ENCODE measurements at places on chromosomes 3 and 15.

DNA sequence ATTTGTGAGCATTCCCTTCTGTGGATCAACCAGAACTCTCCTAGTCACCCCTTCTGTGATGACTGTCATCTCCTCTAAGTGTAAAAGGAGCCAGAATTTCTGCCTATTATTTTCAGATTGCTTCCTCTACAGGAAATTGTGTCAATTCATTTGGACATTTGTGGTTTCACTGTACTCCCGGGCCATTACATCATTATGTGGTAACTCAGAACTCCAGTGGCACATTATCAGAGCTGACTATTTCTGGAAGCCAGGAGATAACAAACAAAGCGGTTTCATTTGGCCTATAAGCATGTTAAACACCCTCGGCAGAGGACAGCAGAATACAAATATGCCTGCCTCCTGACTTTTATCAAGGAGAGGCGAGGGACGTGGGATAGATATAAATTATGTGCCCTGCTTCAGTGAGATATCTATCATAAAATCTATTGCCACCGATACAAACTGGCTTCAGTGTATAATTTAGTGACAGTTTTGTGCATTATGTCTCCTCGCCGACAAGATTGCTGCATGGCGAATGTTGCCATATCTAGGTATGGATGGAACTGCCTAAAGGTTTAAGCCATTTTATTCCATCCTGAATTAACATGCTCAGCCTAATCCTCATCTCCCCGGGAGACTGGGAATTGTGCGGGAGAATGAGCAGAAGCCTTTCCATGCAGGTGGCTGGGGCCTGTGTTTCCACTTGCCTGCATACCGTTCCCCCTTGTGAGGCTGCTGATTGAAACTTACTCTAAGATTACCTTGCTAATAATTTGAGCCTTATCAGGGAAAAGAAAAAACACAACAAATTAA is 193.4 kb upstream of the SEMA6D start:
- no peak for DNase-seq

DNA sequence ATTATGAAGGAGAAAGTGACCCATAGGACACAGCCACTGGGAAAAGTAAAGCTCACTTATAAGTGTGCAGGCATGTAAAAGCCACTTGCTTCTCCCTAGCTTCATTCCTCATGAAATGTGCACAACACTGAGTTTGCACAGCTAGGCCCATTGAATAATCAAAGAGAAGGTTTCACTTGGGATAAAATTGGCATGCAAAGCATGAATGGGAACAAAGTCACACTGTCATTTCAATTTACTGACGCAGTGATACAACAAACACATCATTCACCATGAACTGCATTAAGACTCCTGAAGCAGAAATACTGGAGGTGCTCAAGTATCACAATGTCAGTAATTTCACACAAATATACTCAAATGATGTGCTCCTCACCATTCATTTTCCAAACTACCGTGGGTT is 61.1 kb downstream of the KCNMB2 start:
- DNase-seq, result no peak

DNA sequence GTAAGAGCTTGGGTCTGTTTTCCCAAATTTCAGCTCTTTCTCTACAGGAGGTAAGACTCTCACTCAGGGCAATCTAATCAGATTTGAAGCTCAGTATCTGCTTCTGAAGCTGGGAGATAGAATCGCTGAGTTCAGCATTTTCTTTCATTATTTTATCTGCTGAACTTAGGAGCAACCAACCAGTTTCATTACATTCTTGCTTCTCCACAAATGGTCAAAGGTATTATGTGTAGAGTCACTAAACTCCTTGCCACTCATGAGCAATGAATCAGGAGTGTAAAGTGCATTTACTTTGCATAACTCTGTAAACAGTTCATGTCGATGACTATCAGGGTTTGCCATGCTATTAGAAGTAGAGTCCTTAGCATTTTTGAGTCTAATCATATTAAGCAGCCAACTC is 249.4 kb downstream of the CHL1 start:
- DNase-seq, result no peak

- DNase-seq, result no peak
These were observed 85.3 kb upstream of the CFAP20DC start for GRCh38 chr3:59135096-59135495.

- no peak for DNase-seq
These were observed 4.0 kb downstream of the HES1 start for GRCh38 chr3:194139814-194140391.

- DNase-seq, result no peak
These were observed 79.3 kb downstream of the SLC7A14 start for GRCh38 chr3:170506556-170506955.

DNA sequence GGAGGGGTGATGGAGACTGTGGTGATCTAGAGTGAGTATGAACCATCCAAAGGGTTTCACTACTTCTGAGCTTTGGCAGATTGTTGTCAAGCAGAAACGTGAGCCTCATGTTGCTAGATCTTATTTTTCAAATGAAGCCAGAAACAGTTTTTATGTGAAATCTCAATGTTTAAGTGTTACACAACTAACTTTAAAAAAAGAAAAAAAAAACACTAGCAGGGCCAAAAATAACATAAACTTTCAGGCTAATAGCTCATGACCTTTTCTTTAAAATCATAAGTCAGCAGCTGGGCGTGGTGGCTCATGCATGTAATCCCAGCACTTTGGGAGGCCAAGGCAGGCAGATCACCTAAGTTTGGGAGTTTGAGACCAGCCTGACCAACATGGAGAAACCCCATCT is 2.1 kb upstream of the HTR3D start:
- no peak for DNase-seq

GRCh38 chr3:171939578-171939977 is 96.4 kb downstream of the TMEM212 start:
- DNase-seq, result no peak

- no peak for DNase-seq
These were observed 57.9 kb downstream of the TRAK1 start for GRCh38 chr3:42148982-42149432.

- no peak for DNase-seq
These were observed 387 bp downstream of the GNB4 start for GRCh38 chr3:179450901-179451264.

GRCh38 chr3:65024148-65024547 is 336.3 kb upstream of the ADAMTS9 start:
- DNase-seq, result no peak

DNA sequence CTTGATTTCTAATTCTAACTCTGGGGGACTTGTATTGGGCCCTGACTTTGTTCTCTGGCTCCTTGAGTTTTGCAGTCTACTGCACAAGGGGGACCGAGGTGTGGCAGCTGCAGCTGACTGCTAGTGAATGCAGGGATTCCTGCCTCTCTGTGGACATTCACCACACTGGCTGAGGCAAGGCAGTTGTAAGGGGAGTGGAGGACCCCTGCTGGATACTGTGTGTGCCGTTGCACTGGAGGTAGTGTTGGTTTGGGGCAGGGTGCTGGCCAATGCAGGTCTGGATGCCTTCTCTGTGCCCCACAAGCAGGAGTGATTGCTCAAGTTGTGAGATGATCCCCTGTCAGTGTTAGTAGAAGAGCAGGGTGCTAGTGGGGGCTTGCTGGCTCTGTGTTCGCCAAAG is 626.1 kb downstream of the SQOR start:
- no peak for DNase-seq

- DNase-seq, result no peak
These were observed 8.4 kb upstream of the RPS17 start for GRCh38 chr15:82548700-82549099.

GRCh38 chr3:149812165-149812605 is 830 bp upstream of the RNF13 start:
- no peak for DNase-seq

- DNase-seq, result no peak
These were observed 106.4 kb upstream of the RASGRP1 start for GRCh38 chr15:38671006-38671387.

GRCh38 chr3:110243081-110243480 is 828.5 kb upstream of the NECTIN3 start:
- DNase-seq, result no peak

DNA sequence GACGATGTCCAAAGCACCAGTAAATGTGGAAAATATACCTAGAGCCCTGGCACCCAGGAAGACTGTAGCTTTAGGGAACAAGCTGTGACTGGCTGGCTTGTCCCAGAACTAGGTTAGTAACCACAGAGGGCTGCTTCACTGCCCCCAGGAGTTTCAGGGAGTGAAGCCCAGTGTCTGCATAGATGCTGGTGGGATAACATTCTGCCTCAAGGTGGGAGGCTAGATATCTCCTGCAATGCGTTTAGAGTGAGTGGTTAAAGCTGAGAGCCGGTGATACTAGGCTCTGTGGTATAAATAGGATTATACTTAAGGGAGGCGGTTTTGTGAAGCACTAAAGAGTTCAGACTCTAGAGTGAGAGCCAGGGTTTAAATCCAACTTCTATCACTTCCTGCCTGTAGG is 11.7 kb upstream of the CP start:
- DNase-seq, result no peak

GRCh38 chr3:183538486-183538885 is 17.0 kb downstream of the KLHL6 start:
- no peak for DNase-seq

- DNase-seq, result peak; percentile 22
These were observed 260.3 kb upstream of the TPM1 start for GRCh38 chr15:62782071-62782841.

Measured in NCI-H1048 (cell line).